ENCODE measurements at places on chromosomes 2 and 18. TPM values are rescaled to one million over a fixed set of nuclear protein-coding genes. Genes with fewer than 3 reads are reported as not detected.

The AKAIN1 gene
- not detected for total RNA-seq

The CDK15 gene
- not detected for total RNA-seq

The ICA1L gene
- 2.4 TPM for total RNA-seq

The USP34 gene
- 155 TPM for total RNA-seq

The C2orf78 gene
- total RNA-seq: not detected

The FARSB gene
- total RNA-seq: 45.9 TPM

The HRH4 gene
- total RNA-seq: not detected

The SLC9A4 gene
- not detected for total RNA-seq

The MYCN gene
- total RNA-seq: not detected

The CMPK2 gene
- total RNA-seq: 0.58 TPM

DNA sequence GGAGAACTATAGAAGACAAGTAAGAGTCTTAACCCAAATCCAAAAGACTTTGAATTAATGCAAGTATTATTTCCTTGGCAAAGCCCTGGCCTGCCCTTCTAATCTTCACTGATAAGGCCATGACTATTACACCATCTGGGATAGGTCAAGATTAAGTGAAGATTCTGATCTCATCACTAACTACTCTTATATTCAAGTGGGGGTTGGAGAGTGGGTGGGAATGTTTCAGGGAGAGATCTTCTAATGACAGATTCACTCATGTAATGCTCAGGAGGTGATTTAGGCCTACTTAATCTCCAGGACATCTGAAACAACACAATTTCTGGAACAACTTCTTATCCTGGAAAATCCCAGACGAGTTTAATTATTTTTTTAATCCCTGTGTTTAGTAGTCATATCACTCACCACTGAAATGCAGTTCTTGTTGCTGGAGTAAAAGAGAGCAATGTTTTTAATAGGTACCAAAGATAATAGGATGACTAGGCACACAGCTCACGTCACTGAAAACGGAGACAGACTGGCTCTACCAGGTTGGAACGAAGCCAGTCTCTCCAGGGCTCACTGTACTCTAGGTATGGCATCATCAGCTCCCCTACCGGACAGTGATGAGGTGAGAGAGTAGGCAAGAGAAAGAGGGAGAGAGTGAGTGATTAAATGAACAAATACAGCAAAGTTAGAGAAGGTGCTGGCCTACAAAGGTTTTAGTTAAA, 133.1 kb downstream of the NCKAP5 start:
- DNase-seq: no peak
- H3K27ac ChIP-seq: no peak overlapping the region
- no peaks in the 10 kb centered on the region for H3K27me3 ChIP-seq

DNA sequence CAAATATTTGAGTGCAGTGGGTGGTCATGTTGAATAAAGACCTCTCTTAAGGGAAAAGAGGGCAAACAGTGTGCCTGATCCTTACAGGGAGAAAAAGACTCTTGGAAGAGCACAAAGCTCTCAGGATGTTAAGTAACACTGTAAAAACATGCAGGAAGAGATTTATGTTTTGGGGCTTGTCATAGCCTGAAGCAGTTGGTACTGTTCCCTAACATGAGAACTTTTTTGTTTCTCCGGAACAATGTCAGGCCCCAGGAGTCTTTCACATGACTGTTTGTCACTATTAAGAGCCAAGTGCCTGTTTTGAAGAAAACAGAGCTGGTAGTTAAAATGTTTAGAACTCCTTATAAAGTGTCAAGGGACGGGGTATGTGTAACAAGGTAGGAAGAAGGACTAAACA, 83.7 kb upstream of the B3GNT2 start:
- no peak overlapping the region for H3K4me3 ChIP-seq
- no peaks in the 10 kb centered on the region for H3K36me3 ChIP-seq
- H3K4me1 ChIP-seq: peaks cover 13% of the 10 kb centered on the region
- no peak for DNase-seq

DNA sequence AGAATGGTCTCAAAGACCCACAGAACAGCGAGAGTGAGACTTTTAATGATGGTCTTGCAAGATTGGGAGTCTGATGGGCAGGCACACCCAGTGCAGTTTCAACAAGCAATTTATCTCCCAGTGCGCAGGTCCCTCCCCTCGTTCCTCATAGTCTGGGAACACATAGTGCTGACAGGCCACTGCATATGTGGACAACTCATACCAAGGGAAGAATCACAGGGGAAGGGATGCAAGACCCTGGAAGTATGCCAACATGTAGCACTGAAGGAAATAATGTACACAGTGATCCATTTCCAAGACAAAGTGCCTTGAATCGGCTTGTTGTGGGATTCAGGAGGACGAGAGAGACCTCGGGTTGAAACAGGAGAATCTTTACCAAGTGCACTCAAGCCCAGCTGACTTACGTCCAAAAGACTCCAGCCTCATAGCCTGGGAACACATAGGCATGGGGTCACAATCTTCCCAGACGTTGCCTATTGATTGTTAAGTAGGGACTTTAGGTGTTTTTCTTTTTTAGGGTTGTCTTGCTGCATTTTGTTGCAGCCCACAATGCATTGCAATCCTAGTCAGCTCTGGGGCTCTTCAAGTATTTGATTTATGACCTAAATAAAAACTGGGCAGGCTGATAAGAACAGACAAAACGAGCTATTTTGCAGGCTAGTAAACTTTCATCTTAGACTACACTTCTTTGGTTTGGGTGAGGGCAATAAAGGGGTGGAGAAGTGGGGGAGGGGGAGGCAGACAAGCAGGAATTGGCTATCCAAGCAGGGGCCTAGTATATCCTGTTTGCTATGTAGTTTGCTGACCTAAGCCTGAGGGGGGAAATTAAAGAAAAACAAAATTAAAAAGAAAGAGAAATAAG, 24.7 kb upstream of the SERPINB5 start:
- no peaks in the 10 kb centered on the region for H3K36me3 ChIP-seq
- H3K4me3 ChIP-seq: no peak overlapping the region

GRCh38 chr2:217942731-217943335, 60.0 kb downstream of the TNS1 start:
- no peak overlapping the region for H3K27ac ChIP-seq
- peaks cover 75% of the 10 kb centered on the region for H3K4me1 ChIP-seq
- peaks cover 37% of the 10 kb centered on the region for H3K27me3 ChIP-seq

DNA sequence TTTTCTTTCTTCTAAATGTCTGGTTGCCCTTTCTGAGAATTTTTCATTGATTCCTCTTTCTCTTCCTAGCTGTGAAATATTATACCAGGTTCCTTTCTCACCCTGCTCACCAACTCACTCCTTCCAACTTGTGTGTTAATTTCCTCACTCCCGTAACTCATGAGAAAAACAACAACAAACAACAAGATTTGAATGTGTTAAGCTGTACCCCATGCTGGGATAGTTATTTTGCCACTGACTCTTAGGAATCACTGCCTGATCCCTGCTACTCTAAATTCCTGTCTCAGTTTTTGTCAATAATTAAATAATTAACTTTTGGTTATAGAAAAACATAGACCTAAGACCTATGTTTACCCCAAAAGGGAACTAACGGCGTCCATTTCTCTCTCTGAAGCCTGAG, 242.7 kb downstream of the DPP10 start:
- H3K27ac ChIP-seq: no peak overlapping the region
- no peaks in the 10 kb centered on the region for H3K4me1 ChIP-seq
- no peaks in the 10 kb centered on the region for H3K36me3 ChIP-seq

GRCh38 chr2:205637779-205638503, 44.4 kb upstream of the NRP2 start:
- H3K27ac ChIP-seq: no peak overlapping the region
- H3K36me3 ChIP-seq: no peaks in the 10 kb centered on the region
- H3K4me3 ChIP-seq: no peak overlapping the region

- H3K4me3 ChIP-seq: no peak overlapping the region
- 0 out of 3 replicates have a peak, but pooled peaks cover 6% of the 10 kb centered on the region for H3K27me3 ChIP-seq
- no peaks in the 10 kb centered on the region for H3K36me3 ChIP-seq
- no peak overlapping the region for H3K27ac ChIP-seq
- DNase-seq: no peak
These were observed 174.6 kb downstream of the HAUS1 start for GRCh38 chr18:46278481-46279465.

GRCh38 chr2:27703638-27704341, 40.1 kb downstream of the SLC4A1AP start:
- peaks cover 55% of the 10 kb centered on the region for H3K4me1 ChIP-seq
- H3K4me3 ChIP-seq: no peak overlapping the region
- H3K27ac ChIP-seq: no peak overlapping the region
- no peaks in the 10 kb centered on the region for H3K27me3 ChIP-seq

DNA sequence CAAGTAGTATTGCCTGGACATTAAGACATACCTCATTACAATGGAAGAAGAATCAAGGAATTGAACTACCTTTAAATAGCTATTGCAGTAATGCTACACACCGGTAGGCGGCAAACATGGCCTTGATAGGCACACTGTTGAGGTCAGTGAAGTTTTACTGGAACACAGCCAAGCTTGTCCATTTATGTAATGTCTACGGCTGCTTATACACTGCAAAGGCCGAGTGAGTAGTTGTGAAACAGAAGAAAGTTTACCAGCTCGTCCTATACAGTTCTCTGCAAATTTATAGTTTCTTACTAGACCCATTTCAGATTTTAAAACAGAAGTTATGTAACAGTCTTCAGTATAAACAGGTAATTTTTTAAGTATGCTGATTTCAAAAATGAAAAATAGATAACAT, 38.8 kb downstream of the PPP4R1 start:
- H3K27ac ChIP-seq: peak overlapping the region; percentile 48
- peaks cover 3% of the 10 kb centered on the region for H3K36me3 ChIP-seq
- no peak overlapping the region for H3K4me3 ChIP-seq
- no peaks in the 10 kb centered on the region for H3K27me3 ChIP-seq
- H3K4me1 ChIP-seq: peaks cover 9% of the 10 kb centered on the region
- peak; percentile 95 for DNase-seq

DNA sequence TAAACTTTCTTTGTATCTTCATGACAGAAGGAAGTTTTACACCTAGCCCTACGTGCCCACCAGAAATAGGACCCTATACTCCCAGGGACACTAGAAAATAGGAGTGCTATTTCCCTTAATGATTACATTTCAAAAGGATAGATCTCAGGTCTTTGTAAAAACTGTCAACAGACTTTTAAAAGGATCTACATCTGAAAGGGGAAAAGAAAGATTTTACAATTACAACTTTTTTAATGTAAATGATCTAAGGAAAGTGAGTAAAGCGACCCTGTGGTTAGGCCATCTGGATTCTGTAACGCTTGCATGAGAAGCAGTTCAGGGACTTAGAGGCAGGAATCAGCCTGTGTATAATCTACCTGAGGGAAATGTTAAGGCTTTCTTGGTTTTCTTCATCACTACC, 431.8 kb upstream of the MC4R start:
- H3K27me3 ChIP-seq: no peaks in the 10 kb centered on the region
- no peak overlapping the region for H3K4me3 ChIP-seq
- H3K36me3 ChIP-seq: no peaks in the 10 kb centered on the region

GRCh38 chr2:100006516-100006915, 135.9 kb downstream of the AFF3 start:
- H3K36me3 ChIP-seq: no peaks in the 10 kb centered on the region
- no peak for DNase-seq
- peaks cover 9% of the 10 kb centered on the region for H3K27me3 ChIP-seq
- H3K4me1 ChIP-seq: no peaks in the 10 kb centered on the region

GRCh38 chr2:236874866-236875481, 210.7 kb upstream of the COPS8 start:
- no peak overlapping the region for H3K27ac ChIP-seq
- no peaks in the 10 kb centered on the region for H3K36me3 ChIP-seq
- no peak overlapping the region for H3K4me3 ChIP-seq
- DNase-seq: no peak
- no peaks in the 10 kb centered on the region for H3K27me3 ChIP-seq

GRCh38 chr2:15975676-15976075, 35.3 kb downstream of the MYCN start:
- H3K4me1 ChIP-seq: no peaks in the 10 kb centered on the region
- no peaks in the 10 kb centered on the region for H3K36me3 ChIP-seq
- H3K27me3 ChIP-seq: no peaks in the 10 kb centered on the region
- no peak overlapping the region for H3K27ac ChIP-seq
- DNase-seq: no peak
- H3K4me3 ChIP-seq: no peak overlapping the region

- no peak for DNase-seq
- no peaks in the 10 kb centered on the region for H3K4me1 ChIP-seq
- H3K4me3 ChIP-seq: no peak overlapping the region
- H3K36me3 ChIP-seq: no peaks in the 10 kb centered on the region
- H3K27ac ChIP-seq: no peak overlapping the region
These were observed 24.8 kb upstream of the SCN7A start for GRCh38 chr2:166518634-166519390.

- DNase-seq: no peak
- H3K27me3 ChIP-seq: no peaks in the 10 kb centered on the region
- no peaks in the 10 kb centered on the region for H3K36me3 ChIP-seq
- H3K4me1 ChIP-seq: peaks cover 55% of the 10 kb centered on the region
- H3K4me3 ChIP-seq: no peak overlapping the region
- peak overlapping the region; percentile 9 for H3K27ac ChIP-seq
These were observed 18.5 kb downstream of the TRAK2 start for GRCh38 chr2:201432621-201433393.

DNA sequence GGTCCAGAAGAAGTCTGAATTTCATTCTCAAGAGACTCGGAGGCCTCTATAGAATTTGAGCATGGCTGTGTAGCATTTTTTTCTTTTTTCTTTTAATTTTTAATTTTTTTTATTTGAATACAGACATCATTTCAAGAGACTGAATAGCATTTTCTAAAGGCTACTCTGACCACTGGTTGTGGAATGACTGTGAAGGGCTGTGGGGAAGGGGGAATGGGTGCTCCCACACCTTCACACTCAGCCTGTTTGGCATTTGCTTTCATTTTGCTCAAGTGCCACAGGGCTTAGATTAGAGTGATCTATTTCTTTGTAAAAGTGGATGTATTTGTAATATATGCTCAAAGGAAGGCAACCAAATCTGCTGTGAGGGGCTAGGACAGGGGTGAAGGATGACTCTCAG, 142.0 kb upstream of the SPOPL start:
- H3K27me3 ChIP-seq: no peaks in the 10 kb centered on the region
- DNase-seq: no peak
- peaks cover 10% of the 10 kb centered on the region for H3K4me1 ChIP-seq
- H3K27ac ChIP-seq: no peak overlapping the region
- no peak overlapping the region for H3K4me3 ChIP-seq

DNA sequence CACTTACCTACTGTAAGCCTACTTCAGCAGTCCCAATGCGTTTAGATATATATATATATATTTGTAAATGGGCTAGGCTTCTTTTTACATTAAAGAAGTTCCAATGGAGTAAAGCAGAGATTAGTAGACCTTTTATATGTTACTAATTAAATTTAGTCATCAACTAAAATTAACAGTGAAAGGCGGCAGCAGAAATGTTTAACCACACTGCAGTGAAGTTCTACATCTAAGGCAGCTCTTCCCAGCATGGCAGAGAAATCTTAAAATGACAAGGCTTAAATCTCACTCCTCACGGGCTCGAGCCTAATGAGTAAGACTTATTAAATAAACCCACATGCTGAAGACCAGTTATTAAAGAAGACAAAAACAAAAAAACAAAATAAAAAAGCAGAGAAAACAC, 19.1 kb upstream of the KANSL1L start:
- no peaks in the 10 kb centered on the region for H3K36me3 ChIP-seq
- no peaks in the 10 kb centered on the region for H3K27me3 ChIP-seq
- no peak overlapping the region for H3K27ac ChIP-seq

- DNase-seq: no peak
- H3K4me3 ChIP-seq: no peak overlapping the region
- no peaks in the 10 kb centered on the region for H3K36me3 ChIP-seq
- no peak overlapping the region for H3K27ac ChIP-seq
- no peaks in the 10 kb centered on the region for H3K4me1 ChIP-seq
These were observed 14.5 kb upstream of the ADAM23 start for GRCh38 chr2:206428783-206429182.
